ENCODE measurements at places on chromosomes 5 and 9.

DNA sequence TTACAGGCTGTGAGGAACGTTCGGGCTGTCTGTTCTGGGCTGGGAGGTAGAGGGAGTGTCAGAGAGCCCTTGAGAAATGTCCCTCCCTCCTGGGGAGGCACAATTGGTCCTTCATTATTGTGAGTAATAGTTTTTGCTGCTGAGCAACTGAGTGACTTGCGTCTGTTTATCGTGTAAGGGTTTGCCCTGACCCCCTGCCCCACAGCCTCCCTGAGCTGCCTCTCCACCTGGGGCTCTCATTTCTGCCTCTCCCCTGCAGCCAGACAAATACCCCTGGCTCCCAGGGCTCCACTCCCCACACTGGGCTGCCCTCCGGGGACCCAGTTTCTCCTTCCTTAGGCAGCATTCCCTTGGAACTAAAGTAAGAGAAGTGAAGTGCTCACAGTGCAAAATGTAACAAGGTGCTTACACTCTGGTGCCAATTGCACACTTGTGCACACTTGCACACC is 174.9 kb upstream of the MVB12B start:
- DNase-seq: no peak

DNA sequence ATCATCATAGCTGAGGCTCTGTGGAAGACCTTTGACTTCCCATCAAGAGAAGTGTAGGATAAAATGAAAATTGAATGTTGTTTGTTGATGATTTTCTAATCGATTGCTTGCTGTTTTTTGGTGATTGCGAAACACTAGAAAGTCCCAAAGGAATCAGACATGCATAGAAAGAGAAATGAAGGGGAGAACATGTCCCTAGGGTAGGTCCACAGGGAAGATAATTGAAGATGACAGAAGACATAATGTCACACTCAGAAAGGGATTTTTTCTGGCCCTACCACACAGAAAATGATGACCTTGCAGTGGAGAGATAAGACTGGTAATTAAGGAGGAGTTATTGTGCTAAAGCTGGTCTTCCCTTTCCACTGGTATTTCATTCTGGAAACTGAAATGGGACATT is 62.8 kb downstream of the INSYN2B start:
- no peak for DNase-seq

- no peak for DNase-seq
These were observed 26.0 kb downstream of the NUTM2F start for GRCh38 chr9:94302426-94302825.

- no peak for DNase-seq
These were observed 4.9 kb downstream of the AK1 start for GRCh38 chr9:127872369-127873222.

DNA sequence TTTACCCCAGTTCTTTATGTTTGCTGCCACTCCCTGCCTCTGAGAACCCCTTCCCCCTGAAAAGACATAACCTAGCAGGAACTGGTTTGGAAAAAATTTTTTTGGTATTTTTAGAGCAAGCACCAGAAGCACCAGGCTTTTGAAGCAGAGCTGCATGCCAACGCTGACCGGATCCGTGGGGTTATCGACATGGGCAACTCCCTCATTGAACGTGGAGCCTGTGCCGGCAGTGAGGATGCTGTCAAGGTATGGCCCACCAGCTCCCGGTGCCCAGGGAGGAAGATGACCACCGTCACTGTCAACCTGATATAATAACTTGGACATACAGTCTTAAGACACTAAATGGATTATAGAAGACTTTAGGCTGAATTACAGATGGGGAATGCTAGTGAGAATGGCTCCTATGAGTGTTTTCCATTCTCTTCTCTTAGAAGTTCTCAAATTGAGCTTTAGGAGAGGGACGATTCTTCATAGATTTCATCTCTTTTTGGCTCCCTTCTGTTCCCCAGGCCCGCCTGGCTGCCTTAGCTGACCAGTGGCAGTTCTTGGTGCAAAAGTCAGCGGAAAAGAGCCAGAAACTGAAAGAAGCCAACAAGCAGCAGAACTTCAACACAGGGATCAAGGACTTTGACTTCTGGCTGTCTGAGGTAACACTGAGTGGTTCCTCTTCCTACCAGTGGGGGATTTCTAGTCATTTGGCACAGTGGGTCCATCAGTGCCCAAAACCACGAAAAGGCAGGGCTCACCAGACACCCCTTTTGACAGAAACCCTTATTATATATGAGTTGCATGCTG is 44.9 kb downstream of the DYNC2I2 start:
- DNase-seq: no peak

- peak; percentile 52 for DNase-seq
These were observed 278.1 kb downstream of the AOPEP start for GRCh38 chr9:95004411-95005277.

DNA sequence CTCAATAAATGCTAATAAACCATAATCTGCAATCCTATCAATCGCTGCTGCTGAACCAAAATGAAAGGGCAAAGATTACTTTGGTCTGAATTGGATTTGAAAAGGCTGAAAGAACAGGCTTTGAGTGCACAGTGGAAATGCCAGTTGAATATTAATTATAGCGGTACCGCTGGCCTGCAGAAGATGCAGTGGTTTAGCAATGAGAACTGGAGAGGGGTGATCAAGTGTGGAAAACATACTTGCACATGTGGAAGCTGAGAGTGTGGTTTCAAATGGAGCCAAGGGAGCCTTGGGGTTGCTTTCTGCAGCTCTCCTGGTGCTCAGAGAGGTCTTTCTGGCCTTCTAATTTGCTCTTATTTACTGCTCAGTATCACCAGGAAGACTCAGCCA is 133.9 kb downstream of the PTTG1 start:
- DNase-seq: no peak

DNA sequence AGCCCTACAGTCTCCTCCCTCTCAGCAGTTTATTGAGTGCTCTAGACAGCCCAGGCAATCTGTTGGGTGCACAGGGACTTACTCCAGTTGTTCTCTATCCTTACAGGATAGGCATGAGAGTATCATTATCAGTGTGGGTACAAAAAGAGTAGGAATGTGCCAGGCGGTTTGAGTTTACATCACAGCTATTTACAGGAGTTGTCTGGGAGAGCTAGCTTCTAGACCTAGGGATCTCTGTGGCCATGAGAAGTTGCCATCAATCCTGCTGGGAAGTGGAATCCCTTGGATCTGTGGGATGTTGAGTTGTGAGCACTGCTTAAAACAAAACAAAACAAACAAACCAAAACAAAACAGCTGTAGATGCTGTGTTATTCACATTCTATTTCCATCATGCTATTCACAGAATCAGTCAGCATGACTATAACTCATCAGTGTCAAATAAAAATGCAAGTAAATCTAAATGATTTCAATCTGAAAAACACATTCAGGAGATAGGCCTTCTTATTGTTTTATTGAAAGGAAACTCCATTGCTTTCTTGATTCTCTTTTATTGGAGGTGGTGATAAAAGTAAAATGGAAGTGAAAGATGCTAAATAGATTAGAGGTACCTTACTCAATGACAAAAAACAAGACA is 552.4 kb upstream of the ZNF608 start:
- no peak for DNase-seq

GRCh38 chr9:28782630-28783029 is 1209.3 kb upstream of the C9orf72 start:
- DNase-seq: no peak

All from fibroblast of skin of back (primary cell).